ENCODE measurements at places on chromosomes 5 and 9.
A peak's percentile ranks its signal among the peaks of the same experiment; 100 is the strongest.

DNA sequence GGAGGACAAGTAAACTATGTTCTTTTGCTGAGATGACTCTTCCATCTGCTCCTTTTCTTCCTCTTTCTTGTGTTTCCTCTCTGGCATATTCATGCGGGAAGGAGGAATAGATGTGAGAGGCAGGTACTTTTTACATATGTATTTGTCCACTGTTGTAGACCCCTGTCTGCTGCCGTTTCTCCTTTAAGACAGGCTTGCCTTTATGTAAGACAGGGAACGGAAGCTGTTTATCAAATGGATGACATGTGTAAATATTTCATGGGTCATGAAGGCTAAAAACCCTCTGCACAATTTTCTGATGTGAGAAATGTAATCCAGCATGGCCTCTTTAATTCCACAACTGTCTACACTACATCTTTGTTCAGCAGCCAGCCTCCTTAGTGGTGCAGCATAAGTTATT is 1525.5 kb upstream of the NUDT12 start:
- DNase-seq, result no peak

- DNase-seq, result peak; percentile 4
Observed at GRCh38 chr9:104256031-104256695, 162.1 kb downstream of the SMC2 start.

- DNase-seq, result peak; percentile 93
Observed at GRCh38 chr5:149030392-149030791, 32.5 kb downstream of the SH3TC2 start.

- DNase-seq, result no peak
Observed at GRCh38 chr5:43461066-43461465, 22.6 kb downstream of the TMEM267 start.

DNA sequence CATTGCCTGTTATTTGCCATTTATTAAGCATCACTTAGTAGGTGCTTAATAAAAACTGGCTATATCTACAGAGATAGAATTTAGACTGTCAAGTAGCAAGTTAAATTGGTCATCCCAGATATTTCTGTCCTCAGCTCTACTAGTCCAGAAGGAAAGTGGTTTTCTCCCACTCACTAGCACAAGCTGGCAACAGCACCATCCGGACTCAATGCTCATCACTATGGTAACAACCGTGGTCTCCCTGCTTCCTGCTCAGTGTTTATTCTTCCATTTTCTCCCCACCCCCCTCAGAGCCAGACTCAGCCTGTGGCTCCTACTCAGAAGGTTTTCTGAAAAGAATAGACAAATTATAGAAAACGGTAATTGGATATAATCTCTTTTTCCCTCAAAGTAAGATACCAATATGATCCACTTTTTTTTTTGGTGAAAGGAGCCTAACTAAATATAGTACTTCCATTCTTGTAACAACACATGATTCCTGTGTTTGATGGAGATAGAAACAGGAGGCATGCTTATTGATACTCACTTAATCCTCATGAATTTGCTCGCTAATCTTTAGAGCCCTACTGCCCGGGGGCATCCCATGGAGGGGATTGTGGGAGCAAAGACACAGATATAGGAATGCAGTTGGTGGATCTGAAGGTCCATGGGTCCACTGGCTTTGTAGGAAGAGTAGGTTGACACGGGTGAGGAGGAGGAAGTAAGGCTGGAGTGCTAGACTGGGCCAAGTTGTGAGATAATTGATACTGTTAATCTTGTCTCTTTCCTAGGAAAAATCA is 191.4 kb downstream of the MAN2A1 start:
- peak; percentile 23 for DNase-seq

- DNase-seq, result no peak
Observed at GRCh38 chr9:87294126-87294525, 203.5 kb upstream of the DAPK1 start.

DNA sequence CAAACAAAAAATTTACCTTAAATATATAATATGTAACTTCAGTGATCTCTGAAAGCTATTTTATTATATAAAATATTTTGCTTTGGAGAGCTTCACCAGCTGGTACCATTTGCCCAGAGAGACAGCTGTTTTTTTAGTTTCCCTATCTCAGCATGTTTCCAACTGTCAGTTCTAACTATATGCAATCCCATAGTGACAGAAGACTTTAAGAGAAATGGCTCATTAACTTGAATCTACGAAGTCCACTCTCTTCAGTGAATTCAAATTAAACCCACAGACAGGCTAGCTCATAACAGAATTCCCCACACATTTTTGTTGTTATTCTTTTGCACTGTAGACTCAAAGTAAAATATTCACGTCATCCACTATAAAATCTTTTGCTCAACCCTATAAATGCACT is 251.8 kb upstream of the POU5F2 start:
- no peak for DNase-seq

GRCh38 chr9:6641056-6641455 is 4.5 kb downstream of the GLDC start:
- DNase-seq, result no peak

GRCh38 chr5:543755-544674 is 19.8 kb upstream of the SLC9A3 start:
- no peak for DNase-seq
